Gastrocnemius medialis (tissue), 4 donors: ENCODE measurements at places on chromosomes 16 and 17.

DNA sequence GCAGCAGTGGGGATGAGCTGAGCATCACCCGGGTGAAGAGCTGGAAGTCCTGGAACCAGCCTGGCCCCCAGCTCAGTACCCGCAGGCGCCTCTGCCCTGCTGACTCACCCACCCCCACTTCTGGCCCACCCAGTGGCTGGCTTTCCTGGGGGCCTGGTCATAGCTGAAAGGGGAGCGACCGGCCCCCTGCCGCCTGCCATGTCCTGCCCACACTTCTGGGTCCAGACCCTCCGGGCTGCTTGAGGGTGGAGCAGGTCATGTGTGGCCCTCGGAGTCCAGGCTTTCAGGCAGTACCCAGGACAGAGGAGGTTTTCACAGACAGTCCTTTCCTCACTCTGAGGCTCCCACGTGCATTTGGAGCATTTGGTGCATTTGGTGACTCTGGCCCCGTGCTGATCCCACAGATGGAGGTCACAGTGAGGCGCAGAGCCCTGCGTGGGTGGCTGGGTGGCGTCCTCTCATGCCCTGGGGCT is 7.1 kb upstream of the PIEZO1 start:
- H3K4me3 ChIP-seq = no peak overlapping the region
- no peaks in the 10 kb centered on the region for H3K4me1 ChIP-seq
- H3K27me3 ChIP-seq = peaks cover 22% of the 10 kb centered on the region
- no peak for DNase-seq

GRCh38 chr16:50299508-50300105 is 33.3 kb downstream of the ADCY7 start:
- H3K36me3 ChIP-seq = no peaks in the 10 kb centered on the region
- no peak overlapping the region for H3K4me3 ChIP-seq
- no peak overlapping the region for H3K27ac ChIP-seq

DNA sequence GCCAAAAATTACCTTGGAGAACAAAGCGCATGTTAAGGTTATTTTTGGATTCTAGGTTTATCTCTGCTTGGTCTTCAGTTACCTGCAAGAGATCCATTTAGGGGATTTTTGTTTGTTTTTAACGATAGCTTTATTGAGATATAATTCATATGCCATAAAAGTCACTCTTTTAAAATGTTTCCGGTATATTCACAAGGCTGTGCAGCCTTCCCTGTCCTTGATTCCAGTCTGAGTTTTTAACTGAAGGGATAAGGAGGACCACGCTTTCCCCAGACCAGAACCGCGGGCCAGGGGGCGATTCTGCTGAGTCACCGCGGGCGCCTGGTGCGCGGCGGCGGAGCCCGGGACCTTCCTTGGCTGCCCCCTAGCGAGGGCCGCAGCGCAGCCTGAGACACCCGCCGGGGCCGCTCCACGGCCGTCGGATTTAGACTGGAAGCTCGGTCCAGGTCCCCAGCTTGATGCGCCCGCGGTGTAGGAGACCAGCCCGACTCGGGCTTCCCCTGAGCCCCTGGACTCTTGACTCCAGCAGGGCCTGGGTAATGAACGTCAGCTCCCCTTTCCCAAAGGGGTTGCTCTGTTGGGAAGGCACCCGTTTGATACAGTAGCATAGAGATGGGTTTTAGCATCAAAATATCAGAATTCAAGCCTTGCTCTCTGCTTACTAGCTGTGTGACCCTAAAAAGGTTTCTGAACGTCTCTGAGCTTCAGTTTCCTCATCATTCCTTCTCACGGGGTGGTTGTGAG is 50.0 kb upstream of the STH start:
- no peaks in the 10 kb centered on the region for H3K27me3 ChIP-seq
- no peaks in the 10 kb centered on the region for H3K36me3 ChIP-seq
- peak overlapping the region; percentile 69 for H3K27ac ChIP-seq
- peak; percentile 51 for DNase-seq
- H3K4me1 ChIP-seq = peaks cover 39% of the 10 kb centered on the region

- H3K4me1 ChIP-seq = peaks cover 31% of the 10 kb centered on the region
- no peak overlapping the region for H3K4me3 ChIP-seq
- H3K36me3 ChIP-seq = no peaks in the 10 kb centered on the region
- no peak for DNase-seq
- H3K27ac ChIP-seq = no peak overlapping the region
These were observed 207.3 kb downstream of the CCDC182 start for GRCh38 chr17:57537524-57538410.

GRCh38 chr16:13816701-13817100 is 103.3 kb upstream of the ERCC4 start:
- H3K4me1 ChIP-seq = no peaks in the 10 kb centered on the region
- no peak overlapping the region for H3K27ac ChIP-seq
- no peak for DNase-seq
- no peak overlapping the region for H3K4me3 ChIP-seq

DNA sequence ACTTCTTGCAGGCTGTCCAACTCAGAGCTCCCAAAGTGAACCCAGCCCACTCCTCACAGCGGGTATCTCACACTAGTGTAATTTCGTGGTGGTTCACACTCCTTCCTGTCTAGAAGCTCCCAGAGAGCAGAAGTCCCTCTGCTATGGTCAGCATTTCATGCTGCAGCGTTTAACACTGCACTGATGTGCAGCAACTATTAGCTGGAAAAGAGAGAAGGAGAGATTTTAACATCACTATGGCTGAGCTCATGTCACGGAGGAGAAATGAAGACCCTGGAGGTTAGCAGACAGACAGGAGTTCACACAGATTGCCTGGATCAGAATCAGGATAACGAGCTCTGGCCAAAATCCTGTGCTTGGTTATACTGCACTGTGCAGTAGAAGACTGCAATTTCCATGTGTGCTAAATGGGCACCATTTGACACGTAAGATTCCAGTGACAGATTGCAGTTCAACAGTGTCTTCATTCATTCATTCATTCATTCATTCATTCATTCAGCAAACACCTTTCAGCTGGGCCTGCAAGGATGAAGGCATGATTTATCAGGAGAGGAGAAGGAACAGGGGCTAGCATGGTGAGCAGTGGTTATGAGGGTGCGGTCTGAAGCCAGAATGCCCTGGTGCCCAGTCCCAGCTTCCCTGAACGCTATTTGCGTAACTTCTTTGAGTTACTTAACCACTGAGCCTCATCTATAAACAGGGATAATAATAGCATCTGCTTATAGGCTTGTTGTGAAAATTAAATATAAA is 5.3 kb upstream of the CCL1 start:
- H3K4me1 ChIP-seq = no peaks in the 10 kb centered on the region
- DNase-seq = no peak
- no peaks in the 10 kb centered on the region for H3K27me3 ChIP-seq
- H3K36me3 ChIP-seq = no peaks in the 10 kb centered on the region
- no peak overlapping the region for H3K4me3 ChIP-seq
- no peak overlapping the region for H3K27ac ChIP-seq

- DNase-seq = no peak
- H3K27ac ChIP-seq = peak overlapping the region; percentile 60
- H3K36me3 ChIP-seq = no peaks in the 10 kb centered on the region
- no peak overlapping the region for H3K4me3 ChIP-seq
These were observed 18.6 kb downstream of the CREBBP start for GRCh38 chr16:3861808-3862451.

DNA sequence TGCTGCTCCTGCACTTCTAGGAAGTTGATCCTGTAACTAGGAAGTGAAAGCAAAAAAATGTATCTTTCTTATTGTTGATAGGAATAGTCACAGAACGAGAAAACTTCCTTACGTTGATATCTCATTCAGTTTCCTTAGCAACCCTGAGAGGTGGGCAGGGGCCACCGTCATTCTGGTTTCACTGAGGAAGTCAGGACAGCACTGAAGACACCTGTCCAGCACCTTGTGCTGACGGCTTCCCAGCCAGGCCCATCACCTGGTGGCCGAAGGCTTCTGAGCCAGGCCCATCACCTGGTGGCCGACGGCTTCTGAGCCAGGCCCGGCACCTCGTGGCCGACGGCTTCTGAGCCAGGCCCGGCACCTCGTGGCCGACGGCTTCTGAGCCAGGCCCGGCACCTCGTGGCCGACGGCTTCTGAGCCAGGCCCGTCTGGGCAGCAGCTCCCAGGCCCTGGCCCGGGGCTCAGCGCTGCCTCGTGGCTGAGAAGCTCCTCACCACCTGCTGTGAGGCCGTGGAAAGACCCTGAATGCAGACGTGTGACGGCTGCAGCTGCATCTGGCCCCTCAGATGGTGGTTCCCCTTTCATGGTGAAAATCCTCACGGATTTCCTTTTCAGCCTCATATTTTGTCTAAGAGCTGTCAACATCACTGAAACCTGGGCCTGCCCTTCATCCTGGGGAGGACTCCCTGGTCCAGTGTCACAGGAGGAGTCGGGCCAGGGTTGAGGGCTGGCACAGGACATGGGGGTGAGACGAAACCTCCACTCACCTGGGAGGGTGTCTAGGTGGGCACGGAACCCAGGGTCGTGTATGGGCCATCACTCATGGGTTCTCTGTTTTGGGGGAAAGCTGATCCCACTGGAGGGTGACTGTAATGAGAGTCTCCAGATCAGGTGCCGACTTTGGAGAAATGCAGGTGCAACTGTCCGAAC is 33.0 kb upstream of the ZNF750 start:
- H3K4me1 ChIP-seq = peaks cover 27% of the 10 kb centered on the region
- no peak overlapping the region for H3K4me3 ChIP-seq
- peak overlapping the region; percentile 40 for H3K27ac ChIP-seq

GRCh38 chr17:21275047-21275578 is 9.4 kb upstream of the MAP2K3 start:
- H3K27ac ChIP-seq = peak overlapping the region; percentile 75
- H3K27me3 ChIP-seq = no peaks in the 10 kb centered on the region
- peak overlapping the region; percentile 67 for H3K4me3 ChIP-seq
- no peak for DNase-seq

DNA sequence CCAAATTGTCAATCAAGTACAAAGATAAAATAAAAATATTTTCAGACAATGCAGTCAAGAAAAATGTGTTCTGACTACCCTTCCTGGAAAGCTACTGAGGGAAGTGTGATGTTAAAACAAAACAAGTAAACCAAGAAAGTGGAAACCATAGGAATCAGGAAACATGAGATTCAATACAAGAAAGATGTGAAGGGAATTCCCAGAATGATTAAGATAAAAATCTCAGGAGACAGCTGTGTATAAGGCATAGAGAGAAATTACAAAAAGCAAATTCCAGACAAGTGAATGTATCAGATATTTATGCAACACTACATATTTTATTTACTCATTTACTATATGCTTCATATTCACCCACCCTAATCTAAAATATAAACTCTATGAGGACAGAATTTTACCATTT is 32.2 kb downstream of the TRIM37 start:
- no peaks in the 10 kb centered on the region for H3K36me3 ChIP-seq
- H3K4me3 ChIP-seq = no peak overlapping the region
- no peaks in the 10 kb centered on the region for H3K4me1 ChIP-seq

DNA sequence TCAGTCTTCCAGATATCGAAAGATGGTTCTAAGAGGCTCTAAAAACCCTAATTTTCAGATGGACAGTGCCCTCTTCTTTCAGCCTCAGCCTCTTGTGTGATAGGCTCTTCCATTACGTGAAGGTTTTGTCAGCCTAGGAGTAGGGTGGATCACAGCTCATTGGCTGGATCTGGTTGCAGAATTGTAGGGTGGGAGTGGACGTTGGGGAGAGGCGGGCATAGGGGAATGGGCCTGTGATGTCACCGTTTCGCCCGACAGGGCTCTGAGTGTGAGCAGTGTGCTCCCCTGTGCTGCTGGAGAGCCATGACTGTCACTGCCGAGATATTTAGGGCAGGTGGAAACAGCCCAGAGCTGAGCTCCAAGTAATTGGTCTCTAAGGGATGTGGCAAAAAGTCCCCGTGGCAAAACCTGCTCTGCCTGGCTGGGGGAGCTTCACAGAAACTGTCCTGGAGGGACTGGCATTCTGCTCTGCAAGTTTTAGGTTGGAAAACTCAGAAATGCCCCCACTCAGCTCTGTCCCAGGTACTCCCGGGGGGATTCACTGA is 6.2 kb upstream of the WFIKKN1 start:
- DNase-seq = no peak
- no peaks in the 10 kb centered on the region for H3K27me3 ChIP-seq
- H3K27ac ChIP-seq = no peak overlapping the region

GRCh38 chr17:55421179-55421934 is at the start of gene MMD:
MMD (minus strand) TSS chr17:55421835; CDS start chr17:55421695, 140 bp downstream.
- DNase-seq = no peak
- peak within 1 kb of the TSS; percentile 89 for H3K4me3 ChIP-seq
- no peaks in the 10 kb centered on the region for H3K36me3 ChIP-seq
- peak within 1 kb of the TSS; percentile 74 for H3K27ac ChIP-seq

DNA sequence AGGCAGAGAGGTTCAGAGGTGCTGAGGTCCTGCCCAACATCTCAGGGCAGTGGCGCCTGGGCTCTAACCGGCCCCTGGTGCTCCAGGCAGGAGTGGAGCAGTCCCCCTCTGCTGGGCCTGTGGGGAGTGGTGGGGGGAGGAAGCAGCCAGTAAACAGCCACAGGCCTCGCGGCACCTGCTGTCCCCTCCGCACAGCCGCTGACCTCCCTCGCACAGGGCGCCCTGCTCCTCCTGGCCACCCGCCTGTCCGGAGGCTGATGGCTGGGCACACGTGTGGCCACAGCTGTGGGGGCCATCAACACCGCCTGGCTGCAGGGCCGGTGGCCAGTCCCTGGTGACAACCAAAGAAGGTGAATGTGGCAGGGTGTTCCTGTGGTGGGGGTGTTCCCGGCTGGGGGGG is 36.8 kb upstream of the PABPN1L start:
- H3K36me3 ChIP-seq = no peaks in the 10 kb centered on the region
- no peak overlapping the region for H3K4me3 ChIP-seq
- no peaks in the 10 kb centered on the region for H3K27me3 ChIP-seq
- peaks cover 7% of the 10 kb centered on the region for H3K4me1 ChIP-seq

- no peaks in the 10 kb centered on the region for H3K4me1 ChIP-seq
- no peak overlapping the region for H3K27ac ChIP-seq
- H3K4me3 ChIP-seq = no peak overlapping the region
- no peaks in the 10 kb centered on the region for H3K27me3 ChIP-seq
- no peaks in the 10 kb centered on the region for H3K36me3 ChIP-seq
These were observed 1.6 kb upstream of the SEBOX start for GRCh38 chr17:28366605-28367004.

GRCh38 chr17:60110586-60110985 is 31.9 kb upstream of the HEATR6 start:
- no peaks in the 10 kb centered on the region for H3K36me3 ChIP-seq
- no peak overlapping the region for H3K4me3 ChIP-seq
- H3K27me3 ChIP-seq = no peaks in the 10 kb centered on the region
- no peak overlapping the region for H3K27ac ChIP-seq
- no peak for DNase-seq

DNA sequence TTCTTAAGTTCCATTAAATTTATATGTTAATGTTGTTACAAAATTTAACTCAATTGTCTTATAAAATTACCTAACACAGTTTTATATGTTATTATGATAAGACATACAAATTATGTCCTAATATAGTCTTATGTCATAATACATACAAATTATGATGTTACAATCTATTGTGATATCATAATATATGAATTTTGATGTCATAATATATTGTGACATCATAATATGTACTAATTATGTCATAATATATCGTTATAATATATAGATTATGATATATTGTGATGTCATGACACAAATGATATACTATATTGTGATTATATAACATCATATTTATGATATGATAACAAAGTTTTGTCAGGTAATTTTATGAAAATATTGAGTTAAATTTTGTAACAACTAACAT is 1789.6 kb downstream of the TP53TG3F start:
- no peaks in the 10 kb centered on the region for H3K36me3 ChIP-seq
- H3K4me3 ChIP-seq = no peak overlapping the region
- no peaks in the 10 kb centered on the region for H3K27me3 ChIP-seq
